ENCODE measurements at places on chromosomes 3 and 15.

DNA sequence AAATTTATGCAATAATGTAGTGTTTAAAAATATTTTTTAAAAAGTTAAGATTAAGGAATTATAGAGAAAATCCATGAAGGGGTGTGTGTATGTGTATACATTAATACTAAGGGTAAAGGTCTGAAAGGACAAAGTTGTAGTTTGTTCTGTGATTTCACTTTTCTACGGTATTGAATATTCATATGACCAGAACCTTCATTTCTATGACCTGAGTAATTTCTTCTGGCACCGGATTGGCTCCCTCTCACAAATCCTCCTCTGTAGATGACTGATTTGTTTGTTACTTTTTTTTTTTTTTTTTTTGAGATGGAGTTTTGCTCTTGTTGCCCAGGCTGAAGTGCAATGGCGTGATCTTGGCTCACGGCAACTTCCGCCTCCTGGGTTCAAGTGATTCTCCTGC, 20.9 kb downstream of the GMPS start:
- DNase-seq = no peak

DNA sequence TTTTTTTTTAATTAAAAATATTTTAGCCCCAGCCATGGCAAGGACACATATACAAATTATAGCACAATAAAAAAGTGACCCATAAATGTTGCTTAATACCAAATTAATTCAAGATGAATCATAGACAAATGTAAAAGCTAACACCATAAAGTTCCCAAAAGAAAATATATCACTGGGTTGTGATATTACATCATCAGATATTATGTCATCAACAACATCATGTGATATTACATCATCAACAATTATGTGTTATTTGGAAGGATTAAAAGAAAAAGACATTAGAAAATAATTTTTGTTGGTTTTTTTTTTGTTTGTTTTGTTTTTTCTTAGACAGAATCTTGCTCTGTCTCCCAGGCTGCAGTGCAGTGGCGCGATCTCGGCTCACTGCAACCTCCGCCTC, 34.5 kb upstream of the ABHD10 start:
- no peak for DNase-seq

- DNase-seq = no peak
Measured at GRCh38 chr3:66466606-66467270, 34.1 kb downstream of the LRIG1 start.

GRCh38 chr3:128424508-128425069, 42.1 kb downstream of the DNAJB8 start:
- DNase-seq = peak; percentile 63

GRCh38 chr15:88911766-88912118, 1.4 kb downstream of the MFGE8 start:
- no peak for DNase-seq

DNA sequence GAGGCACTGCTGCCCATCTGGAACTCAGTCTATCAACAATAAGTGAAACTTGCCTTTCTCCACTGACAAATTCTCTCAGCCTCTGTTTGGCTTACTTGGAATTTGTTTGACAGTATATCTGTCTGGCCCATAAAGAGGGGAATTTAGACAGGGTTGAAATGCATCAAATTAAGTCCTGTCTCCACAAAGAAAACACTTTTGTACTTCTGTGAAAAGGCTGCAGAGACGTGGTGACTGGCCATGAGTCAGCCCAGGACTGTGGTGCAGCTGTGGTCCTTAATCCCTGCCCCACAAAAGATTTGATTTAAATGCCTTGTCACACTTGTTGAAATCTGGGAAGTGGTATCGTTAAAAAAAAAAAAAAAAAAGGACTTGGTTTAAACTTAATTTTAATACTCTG, 47.5 kb downstream of the RYR3 start:
- DNase-seq = no peak

- DNase-seq = no peak
Measured at GRCh38 chr15:60328852-60329443, 68.8 kb downstream of the ANXA2 start.

GRCh38 chr3:7238565-7239295, 377.8 kb downstream of the GRM7 start:
- DNase-seq = no peak

DNA sequence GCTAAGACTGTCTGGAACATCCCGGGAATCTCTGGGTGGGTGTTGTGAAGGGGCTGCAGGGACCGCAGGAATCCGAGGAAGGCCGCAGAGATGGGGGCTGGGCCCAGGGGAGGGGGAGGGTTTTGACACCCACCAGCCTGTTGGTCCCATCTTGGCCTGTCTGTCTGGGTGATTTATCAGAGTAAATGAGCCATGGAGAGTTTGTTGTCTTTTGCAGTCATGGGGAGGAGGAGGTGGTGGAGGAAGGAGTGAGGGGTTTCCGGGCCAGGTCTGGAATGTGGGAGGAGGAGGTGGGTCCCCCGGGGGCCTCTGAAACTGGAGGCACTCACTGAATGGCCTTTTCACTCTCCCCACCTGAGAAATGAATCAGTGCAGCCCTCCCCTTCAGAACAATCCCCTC, 11.5 kb downstream of the SEMA3F start:
- no peak for DNase-seq

DNA sequence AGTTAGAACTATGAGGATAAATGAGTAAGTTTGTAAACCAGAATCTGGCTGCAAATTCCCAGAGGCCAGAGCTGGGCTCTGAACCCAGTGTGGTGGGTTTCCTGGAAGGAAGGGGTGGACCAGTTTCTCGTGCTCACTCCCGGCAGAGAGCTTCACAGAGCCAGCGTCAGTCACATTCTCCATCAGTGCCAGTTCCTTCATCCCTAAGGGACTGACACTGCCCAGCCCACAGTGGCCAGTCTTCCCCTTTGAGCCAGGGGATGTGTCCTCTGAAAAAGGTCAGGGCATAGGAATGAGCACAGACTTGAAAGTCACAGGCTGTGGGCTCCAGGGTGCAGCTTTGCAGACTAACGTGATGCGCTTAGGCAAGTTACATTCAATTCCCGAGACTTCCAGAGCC, 135.8 kb upstream of the HACD2 start:
- DNase-seq = no peak

GRCh38 chr3:18121020-18121419, 304.1 kb downstream of the SATB1 start:
- no peak for DNase-seq
